ENCODE measurements at places on chromosomes 13 and 19.

DNA sequence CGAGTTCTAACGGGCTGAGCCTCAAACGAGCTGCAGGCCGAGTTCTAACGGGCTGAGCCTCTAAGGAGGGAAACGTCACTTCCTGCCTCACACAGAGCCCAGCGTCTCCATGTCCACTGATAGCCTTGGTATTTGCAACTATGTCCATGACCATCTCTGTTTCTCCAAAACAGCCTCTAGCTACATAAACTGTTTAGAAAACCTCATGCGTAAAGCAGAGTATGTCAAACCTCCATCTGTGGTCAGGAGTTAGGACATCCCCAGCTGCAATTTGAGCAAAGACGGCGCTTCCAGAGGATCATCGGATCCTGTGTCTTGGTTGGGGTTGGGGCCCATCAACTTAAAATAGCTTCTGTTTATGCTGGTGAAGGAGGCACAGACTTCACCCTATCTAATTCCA lies 20.8 kb downstream of the RASA3 start:
- no peak for DNase-seq

DNA sequence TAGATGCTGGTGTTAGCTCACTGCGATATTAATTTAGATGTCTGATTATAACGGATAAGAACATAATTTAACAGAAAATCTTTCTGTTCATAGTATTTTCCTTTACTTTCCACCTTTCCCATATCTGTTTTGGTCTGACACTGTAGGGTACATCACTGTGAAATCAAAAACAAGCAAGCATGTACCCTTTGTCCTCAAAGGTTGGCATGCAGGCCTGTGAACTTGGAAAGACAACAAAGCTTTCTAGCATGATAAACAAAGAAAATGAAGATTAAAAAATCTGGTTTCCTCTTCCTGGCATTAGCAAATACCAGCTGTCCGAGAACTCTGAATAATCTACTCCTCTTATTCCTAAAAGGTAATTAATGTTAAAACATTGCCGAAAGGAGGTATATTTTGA lies 31.6 kb downstream of the THSD1 start:
- DNase-seq, result no peak

DNA sequence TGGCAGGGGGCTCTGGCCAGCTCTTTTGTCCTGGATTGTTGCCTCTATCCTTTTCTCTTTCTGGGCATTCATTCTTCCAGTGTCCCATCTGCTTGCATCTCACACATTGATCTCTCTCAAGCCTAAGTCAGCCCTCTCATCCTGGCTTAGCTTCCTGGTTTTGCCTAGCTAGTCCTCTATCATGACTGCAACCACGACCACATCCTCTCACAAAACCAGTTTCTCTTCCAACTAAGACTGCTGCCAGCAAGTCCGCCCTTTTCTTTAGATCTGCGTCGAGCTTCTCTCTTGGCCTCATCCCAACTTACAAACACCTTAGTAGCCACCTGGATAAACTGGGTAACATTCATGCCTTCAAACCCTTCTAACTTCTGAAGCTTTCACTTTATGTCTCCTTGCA lies 212.2 kb upstream of the HTR2A start:
- DNase-seq, result no peak

GRCh38 chr19:8642561-8642960 lies 12.1 kb downstream of the NFILZ start:
- no peak for DNase-seq

DNA sequence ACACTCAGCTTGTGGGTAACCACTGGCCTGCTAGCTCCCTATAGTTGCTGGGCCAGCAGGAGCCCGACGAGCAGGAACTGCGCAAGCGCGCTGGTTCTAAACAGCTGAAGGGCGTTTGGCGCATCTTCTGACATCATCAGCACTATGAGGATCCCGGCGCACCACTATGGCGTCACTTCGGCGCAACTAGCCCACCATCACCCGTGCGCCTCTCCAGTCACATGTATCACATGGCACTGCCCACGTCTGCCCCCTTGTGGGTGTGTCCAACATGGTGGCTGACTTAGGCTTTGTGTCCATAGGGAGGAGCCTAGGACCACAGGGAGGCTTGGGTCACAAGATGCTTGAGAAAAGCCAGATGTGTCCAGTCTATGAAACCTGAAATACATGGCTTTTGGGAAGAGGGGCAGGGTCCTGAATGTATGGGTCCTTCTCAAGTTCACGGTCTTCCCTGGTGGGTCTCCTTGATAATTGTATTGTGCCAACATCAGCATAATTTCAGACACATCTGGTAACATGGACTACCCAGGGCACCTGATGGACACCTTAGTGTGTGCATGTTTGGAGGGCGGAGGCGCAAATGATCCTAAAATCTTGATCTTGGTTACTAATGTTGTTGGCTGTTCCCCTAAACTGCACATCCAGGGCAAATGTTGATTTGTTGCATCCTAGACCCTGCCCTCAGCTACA lies 18.0 kb downstream of the KLK4 start:
- peak; percentile 15 for DNase-seq

DNA sequence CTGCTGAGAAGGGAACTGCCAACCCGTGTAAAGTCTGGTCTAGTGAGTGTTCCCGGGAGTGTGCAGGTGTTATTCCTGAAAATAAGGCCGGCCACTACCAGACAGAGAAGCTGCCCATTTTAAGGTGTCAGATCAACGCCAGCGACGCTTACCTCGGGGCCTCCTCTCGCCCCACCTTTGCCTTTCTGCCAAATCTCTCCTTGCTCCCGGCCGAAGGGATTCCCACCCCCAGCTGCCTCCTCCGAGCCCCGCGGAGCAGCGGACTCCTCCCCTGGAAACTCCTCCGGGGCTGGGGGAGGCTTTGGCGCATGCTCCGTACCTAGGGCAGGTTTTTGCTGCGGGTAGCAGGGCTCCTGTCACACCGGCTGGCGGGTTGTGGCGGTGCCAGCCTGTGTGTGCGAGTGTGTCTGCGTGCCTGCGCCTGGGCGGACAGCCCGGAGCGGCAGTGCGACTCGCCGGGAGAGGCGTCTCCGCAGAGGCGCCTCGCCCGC lies at the start of gene HS6ST3:
Gene HS6ST3, plus strand, starts transcription at position 359 of the 491 bp plus-strand sequence.
- DNase-seq, result peak; percentile 80

DNA sequence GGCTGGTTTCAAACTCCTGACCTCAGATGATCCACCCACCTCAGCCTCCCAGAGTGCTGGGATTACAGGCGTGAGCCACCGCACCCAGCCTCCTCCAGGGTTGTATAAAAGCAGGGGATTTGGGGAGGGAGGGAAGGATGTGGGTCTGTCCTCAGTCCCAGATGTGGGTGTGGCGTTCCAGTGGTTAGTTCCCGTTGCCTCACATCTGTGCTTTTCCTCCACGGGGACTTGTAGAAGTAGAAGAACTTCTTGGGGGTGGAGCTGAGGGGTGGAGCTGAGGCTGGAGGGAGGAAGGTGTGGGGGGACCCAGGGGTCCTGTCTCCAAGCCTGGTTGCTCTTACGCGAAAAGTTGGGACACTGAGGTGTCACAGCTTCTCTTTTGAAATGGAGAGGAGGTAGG lies 514 bp upstream of the MCEMP1 start:
- DNase-seq, result no peak

GRCh38 chr13:44860454-44860853 lies 128.8 kb downstream of the NUFIP1 start:
- no peak for DNase-seq

GRCh38 chr13:74919914-74920313 lies 562.1 kb downstream of the TBC1D4 start:
- DNase-seq, result no peak

- no peak for DNase-seq
Observed at GRCh38 chr19:512547-513365, 5.5 kb downstream of the TPGS1 start.

DNA sequence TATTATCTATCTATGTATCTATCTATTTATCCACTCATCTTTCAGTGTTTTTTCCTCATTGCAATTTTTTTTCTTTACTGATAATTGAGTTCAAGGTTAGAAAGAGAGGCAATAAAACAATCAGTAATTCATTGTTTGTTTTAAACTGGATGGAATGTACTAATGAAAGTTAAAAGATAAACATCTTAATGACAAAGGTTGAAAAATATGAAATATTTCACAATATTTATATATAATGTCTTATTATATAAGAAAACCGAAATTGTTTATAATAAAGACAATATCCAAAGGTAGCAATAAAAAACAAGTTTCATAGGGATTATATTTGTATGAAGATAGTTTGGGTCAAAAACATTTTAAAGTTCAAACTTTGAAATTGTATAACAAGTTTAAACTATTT lies 1015.5 kb upstream of the MIR17HG start:
- DNase-seq, result no peak

DNA sequence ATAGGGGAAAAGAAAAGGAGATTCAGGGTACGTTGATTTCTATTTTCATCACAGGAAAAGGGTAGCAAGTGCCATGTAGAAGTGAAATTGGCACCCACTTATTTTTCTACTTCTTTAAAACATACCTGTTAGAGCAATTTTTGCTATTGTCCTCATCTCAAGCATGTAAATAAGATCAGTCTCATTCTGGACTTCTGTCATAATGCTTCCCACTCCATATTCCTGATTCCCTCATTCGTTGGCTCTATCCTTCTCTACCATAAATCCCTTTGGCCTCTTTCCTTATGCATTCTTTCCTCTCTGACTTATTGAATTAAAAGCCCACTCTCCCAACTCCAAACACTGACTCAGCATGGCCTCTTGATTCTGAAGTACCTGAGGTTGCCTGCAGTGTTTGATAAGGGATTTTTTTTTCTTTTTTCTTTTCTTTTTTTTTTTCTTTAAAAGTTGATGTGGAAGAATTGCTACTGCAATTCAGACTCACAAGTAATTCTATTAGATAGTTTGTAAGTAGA lies 465.7 kb downstream of the SLITRK6 start:
- DNase-seq, result no peak

Data from body of pancreas (tissue), 4 donors.